ENCODE measurements at places on chromosomes 12 and 14. TPM values are rescaled to one million over a fixed set of nuclear protein-coding genes. Genes with fewer than 3 reads are reported as not detected.

DNA sequence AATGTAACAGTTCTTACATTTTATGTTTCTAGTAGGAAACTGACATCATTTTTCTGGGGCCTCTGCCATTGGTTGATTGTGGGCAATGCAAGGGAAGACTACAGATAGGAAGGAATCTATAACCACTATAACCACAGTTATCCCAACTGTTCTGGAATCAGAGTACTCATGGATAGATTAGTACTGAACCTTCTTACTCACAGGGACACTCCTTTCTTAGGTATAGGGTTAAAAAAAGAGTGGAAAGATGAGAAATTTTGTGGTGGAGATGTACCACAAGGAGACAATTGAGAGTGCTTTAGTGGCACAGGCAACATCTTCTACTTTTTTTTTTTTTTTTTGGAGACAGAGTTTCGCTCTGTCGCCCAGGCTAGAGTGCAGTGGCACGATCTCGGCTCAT is 21.0 kb downstream of the TMEM116 start:
- DNase-seq, result no peak

- no peak for DNase-seq
Measured at GRCh38 chr14:63890553-63890952, 37.7 kb downstream of the SYNE2 start.

DNA sequence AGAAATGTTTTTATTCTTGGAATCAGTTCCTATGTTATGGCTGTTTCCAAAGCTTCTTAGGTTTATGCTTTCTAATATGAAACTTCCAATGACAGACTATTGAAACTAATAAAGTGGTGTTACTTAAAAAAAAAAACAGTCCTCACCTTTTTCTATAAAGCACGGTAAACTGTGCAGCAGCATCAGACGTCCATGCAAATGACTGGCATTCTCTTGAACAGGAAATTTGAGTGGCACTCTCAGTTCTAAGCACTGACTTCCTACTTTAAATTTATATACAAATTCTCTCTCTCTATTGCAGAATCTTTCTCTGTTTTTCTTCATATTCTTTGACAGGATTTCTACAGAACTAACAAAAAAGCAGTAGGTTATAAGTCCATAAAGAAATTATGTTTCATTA is 2.8 kb upstream of the RAD51AP1 start:
- no peak for DNase-seq

- DNase-seq, result no peak
Measured at GRCh38 chr14:37588667-37588955, 6.4 kb downstream of the FOXA1 start.

DNA sequence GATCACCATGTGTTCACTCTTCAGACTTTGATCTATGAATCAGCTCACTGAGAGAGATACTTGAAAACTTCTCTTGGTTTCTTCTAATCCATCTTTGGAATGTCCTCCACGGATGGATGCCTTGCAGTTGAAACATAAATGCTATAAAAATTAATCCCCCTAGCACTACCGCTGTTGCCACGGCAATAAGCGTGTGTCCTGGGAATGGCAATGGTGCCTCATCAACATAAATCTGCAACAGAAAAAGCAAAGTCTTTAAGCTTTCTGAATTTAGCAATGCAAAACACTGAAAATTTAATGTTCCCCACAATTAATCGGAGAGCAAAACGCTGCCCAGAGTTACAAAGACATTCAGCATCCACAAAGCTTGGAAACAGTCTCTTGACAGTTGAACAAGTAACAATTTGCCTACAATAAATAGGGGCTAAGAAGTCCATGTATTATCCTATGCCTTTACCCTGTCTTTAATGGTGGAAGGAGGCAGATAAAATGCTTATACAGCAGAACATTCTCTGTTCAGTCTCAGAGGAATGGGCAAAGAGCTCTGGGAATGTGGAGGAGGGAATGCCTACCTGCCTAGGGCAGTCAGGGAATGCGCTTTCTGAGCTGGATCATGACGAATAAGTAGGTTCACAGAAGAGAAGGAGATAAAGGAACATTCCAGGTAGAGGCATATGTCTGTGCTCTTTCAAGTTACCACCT is 70.9 kb upstream of the PPP4R3A start:
- no peak for DNase-seq

DNA sequence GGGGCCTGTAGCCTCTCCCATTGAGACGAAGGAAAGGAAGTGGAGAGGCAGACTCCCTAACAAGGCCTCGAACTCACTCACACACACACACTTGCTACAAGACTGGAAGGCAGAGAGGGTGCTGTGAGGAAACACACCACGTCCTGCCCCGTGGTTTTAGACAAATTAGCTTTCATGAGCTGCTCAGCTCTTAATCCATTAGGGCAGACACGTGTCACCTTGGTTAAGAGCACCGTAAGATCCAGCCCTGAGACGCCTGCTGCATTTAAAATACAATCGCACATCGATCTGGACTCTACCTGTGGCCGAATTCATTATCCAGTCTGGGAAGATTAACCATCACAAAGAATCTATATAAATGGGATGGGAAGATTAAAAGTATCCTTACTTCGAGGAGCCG is 72.0 kb downstream of the RIMBP2 start:
- no peak for DNase-seq

- no peak for DNase-seq
Measured at GRCh38 chr14:90330203-90331196, 1.2 kb downstream of the NRDE2 start.

- DNase-seq, result no peak
Measured at GRCh38 chr14:60515511-60516289, 6.8 kb downstream of the SIX6 start.

DNA sequence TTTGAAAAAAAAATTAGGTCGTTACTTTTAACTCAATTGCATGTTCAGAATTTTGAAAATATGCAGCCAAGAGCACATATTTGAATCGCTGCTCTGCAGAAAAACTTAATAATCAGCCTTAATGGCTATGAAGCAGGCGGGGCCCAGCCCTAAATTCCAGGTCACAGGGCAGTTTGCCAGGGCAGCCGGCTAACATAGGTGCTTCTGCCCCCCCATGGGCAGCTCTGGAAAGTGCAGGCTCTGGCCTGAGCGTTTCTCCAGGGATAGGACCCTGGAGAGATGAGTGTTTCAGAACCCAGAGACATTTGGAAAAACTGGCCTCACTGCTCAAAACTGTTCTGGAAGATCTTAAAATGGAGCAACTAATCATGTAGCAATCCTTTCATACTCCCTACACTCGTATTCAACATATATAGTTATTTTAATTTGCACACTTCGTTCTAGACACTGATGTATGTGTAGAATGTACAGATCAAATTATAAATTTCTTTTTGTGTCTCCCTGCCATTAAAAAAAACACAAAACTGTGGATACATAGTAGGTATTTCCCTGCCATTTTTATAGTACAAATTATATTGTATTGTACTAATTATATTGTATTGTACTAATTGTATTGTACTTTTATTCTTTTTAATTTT is 26.0 kb upstream of the PTGR2 start:
- peak; percentile 96 for DNase-seq

DNA sequence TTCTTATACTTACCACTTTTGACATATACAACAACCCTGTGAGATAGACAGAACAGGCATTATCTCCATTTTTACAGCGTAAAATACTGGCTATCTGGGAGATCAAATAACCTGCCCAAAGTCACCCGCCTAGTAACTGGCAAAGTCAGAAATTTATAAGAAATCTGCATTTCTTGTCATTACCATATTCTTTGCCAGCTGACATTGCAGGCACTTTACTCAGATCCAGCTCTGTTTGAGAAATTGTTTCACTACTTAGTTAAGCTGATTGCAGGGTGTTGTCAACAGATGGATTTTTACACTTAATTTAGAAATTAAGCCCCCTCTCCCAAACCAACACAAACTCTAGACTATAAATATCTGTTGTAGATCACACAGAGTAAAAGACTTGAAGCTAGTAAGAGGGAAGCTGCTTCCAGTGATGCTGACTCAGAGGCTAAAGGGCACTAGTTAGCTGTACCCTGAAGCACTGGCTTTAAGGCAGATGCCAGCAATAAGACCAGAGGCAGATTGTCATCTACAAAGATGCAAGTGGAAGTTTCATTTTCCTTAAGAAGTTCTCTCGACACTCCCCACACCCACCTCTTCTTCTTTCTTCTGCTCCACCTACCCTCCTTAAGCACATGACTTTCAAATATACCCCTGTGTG is 153.1 kb downstream of the ANO6 start:
- DNase-seq, result no peak

DNA sequence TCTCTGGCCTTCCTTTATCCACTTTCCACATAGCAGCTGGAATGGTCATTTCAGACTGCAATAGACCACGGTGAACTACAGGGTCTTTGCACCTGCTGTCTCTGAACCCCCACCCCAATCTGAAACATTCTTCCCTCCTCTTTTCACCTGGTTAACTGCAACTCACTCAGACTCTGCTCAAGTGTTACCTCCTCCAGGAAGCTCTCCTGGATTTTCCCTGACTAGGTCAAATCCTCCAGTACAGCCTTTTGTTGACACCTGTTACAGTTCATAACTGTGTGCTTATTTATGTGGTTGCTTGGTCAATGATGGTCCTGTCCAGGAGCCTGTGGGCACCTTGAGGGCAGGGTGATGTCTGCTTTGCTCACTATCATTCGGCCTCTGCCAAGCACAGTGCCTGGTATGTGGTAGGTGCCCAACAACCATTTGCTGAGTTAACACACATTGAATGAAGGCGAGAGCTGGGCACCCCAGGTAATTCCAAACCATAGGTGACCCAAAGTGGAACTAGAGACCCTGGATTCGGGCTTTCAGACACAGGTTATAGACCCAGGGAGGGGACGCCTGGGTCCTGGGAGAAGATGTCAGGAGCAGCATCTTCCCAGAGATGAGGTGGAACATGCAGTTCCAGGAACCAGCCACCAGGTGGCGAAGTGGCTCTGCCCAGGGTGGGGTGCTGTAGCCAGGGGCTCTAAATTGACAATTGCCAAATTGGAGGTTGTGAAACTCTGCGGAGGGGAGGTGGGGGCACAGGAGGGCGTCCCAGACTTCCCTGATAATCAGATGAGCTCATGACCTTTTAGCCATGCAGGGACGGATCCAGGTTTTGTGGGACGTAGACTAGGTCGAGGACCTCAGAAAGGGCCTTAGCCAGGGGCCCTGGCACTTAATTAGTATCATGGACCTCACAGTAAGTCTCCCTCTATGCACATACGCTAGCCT is 28.1 kb downstream of the TRPV4 start:
- DNase-seq, result peak; percentile 77

- no peak for DNase-seq
Measured at GRCh38 chr12:127903146-127903545, 363.8 kb upstream of the TMEM132C start.

- no peak for DNase-seq
Measured at GRCh38 chr14:103805708-103806107, 41.7 kb downstream of the PPP1R13B start.

- DNase-seq, result no peak
Measured at GRCh38 chr14:53850714-53851296, 105.8 kb downstream of the BMP4 start.

- no peak for DNase-seq
Measured at GRCh38 chr12:128976120-128976738, 123.0 kb downstream of the GLT1D1 start.

GRCh38 chr14:98077176-98077575 is 1194.8 kb downstream of the BCL11B start:
- DNase-seq, result no peak

The GPRC5D gene
- total RNA-seq, result not detected

The TESPA1 gene
- total RNA-seq, result not detected

The NCAPD2 gene
- 11.6 TPM for total RNA-seq

All from right atrium auricular region (tissue), 2 donors.